Frontal cortex (tissue), 4 donors: ENCODE measurements at places on chromosomes 5 and 9. TPM values are rescaled to one million over a fixed set of nuclear protein-coding genes. Genes with fewer than 3 reads are reported as not detected.

Gene GARIN3
- not detected for total RNA-seq

Gene FGD3
- total RNA-seq, result 17.9 TPM

Gene SPINK6
- not detected for total RNA-seq

Gene GFI1B
- 0.41 TPM for total RNA-seq

- no peak for DNase-seq
Observed at GRCh38 chr5:34916518-34916917, 1.0 kb downstream of the BRIX1 start.

DNA sequence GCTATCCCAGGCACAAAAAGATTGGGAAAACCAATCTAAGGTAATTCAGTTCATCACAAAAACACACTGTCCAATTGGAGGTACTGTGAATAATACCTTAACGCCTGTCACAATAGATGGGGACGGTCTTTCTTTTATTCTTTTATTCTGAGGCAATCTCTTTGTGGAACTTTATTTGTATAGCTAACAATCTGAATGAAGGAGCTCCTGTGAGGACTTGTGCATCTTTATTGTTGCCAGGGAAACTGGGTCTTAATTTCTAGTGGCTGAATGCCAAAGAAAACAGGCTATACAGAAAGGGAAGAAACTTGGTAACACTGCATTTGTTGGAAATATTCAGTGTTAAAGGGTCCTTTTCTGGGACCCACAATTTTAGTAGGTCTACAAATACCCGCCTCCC is 546.9 kb upstream of the C9orf72 start:
- DNase-seq, result no peak

Gene EFNA5
- 13.5 TPM for total RNA-seq

Gene STK32A
- 4.1 TPM for total RNA-seq

Gene TMEM174
- total RNA-seq, result not detected

Gene GCNT4
- total RNA-seq, result 2.4 TPM

GRCh38 chr5:137603891-137604290 is 104.8 kb upstream of the SPOCK1 start:
- no peak for DNase-seq

GRCh38 chr5:133882846-133883245 is 85.6 kb downstream of the C5orf15 start:
- DNase-seq, result no peak

DNA sequence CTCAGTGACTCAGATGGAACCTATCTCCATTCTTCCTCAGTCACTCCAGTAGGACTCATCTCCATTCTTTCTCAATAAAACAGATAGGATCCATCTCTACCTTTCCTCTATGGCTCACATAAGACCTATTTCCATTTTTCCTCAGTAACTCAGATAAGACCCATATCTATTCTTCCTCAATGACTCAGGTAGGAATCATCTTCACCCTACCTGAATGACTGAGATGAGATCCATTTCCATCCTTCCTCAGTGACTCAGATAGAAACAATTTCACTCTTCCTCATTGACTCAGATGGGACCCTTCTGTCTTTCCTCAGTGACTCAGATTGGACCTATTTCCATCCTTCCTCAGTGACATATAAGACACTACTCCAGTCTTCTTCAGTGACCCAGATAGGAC is 165.1 kb downstream of the FBXO4 start:
- no peak for DNase-seq

Gene ZDHHC11B
- total RNA-seq, result 4.5 TPM

Gene FAM221B
- not detected for total RNA-seq

- DNase-seq, result no peak
Observed at GRCh38 chr9:78297672-78297961, 692 bp downstream of the PSAT1 start.

DNA sequence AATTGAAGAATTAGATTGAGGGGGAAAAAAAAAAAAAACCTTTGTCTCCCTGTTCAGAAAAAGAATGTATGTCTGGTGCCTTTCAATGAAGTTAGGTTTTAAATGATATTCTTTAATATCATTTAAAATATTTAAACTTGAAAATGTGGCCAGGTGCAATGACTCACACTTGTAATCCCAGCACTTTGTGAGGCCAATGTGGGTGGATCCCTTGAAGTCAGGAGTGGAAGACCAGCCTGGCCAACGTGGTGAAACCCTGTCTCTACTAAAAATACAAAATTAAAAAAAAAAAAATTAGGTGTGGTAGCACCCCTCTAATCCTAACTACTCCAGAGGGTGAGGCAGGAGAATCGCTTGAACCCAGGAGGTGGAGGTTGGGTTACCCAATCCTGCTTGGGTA is 111.1 kb upstream of the RASA1 start:
- no peak for DNase-seq

DNA sequence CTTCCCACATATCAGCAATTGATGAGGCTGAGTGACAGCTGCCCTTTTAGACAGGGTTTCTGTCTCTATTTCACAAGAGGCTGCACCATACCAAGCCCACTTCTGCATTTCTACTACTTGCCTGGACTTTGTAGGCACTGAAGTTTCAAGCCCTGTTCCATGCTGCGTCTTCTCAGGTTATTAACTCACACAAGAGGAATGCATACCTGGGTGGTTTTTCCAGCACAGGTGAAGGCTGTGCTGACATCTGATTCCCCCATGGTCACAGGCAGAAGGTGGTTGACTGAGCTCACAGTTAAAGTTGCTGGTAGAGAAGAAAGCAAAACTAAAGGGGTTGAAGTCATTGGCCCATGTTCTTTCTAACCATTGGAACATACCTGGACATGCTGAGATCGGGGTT is 86.6 kb downstream of the MAMDC2 start:
- DNase-seq, result no peak

DNA sequence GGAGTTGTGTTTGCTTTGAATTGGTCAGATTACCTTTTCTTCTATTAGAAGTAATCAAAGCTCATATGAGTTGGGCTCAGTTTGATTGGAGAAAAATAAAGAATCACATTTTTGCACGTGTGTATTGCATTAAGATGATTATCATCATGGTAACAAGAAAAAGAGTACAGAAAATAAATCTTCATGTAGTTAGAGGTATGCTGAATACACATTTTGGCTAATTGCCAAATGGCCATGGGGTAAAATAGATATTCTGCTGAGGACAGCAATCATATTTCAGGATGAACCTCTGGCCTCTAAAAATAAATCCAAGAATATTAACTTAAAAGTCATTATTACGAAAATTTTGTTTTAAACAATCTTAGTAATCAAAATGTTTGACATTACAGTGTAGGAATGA is 38.9 kb upstream of the GNAQ start:
- no peak for DNase-seq

GRCh38 chr9:114282926-114283325 is 40.0 kb upstream of the ORM1 start:
- DNase-seq, result no peak

- DNase-seq, result no peak
Observed at GRCh38 chr9:100515578-100516494, 42.9 kb downstream of the TMEFF1 start.

DNA sequence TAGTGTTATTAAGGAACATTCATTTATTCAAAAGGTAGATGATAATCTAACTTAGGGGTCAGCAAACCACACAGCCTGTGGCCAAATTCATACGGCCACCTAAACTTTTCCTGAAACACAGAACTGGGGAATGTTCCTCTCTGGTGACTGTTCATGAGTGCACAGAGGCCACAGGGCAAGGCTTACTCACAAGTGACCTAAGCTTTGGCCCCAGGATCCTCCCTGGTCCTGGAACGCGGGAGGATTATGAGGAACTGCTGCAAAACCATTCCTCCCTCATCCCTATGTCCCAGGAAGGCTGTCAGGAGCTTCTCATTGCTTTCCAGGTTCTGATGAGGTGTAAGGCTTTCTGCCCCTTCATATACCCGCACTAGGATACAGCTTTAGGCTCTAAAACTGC is 397.6 kb downstream of the SEMA5A start:
- DNase-seq, result no peak

Gene HINT1
- 202 TPM for total RNA-seq

GRCh38 chr9:123422635-123423310 is 66.8 kb downstream of the CRB2 start:
- DNase-seq, result no peak

DNA sequence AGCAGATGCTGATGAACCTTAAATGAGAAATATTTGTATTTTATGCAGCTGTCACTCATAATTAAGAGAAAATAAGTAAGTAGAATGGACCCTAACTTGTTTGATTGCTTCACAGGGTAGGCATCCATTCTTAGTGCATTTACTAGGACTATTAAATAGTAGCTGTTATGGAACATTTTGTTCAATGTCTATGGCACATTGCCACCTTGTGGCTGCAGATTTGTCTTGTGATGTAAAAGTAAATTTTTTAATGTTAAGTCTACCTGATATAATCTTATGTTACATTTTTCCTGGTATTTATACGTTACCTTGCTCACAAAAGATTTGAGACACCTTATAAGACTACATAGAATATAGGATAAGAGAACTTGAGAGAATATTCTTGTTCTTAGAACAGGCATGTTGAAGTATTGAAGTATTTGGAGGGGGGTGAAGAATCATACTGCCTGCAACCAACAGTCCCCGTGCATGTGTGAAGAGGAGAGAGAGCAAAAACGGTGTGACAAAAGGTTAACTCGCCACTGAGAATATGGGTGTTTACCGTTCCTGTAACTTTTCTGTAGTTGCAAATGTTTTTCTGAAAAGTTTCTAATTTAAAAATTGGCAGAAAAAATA is 161.1 kb downstream of the MAST4 start:
- DNase-seq, result peak; percentile 32

DNA sequence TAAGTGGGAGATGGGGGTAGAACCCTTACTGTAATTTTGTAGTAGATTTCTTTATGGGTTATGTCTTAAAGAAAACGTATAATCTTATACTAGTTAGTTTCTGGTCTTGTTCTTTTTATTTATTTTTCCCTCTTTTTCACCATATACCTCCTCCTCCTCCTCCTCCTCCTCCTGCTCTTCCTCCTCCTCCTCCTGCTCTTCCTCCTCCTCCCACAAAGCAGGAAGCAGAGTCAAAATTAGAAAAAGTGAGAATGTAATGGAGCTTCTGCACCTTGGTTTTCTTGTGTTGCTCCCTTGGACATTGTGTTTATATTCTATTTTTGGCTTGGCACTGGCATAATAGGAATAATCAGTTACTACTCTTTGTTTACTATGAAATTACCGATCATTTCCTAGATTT is 4.5 kb downstream of the MACIR start:
- DNase-seq, result no peak

DNA sequence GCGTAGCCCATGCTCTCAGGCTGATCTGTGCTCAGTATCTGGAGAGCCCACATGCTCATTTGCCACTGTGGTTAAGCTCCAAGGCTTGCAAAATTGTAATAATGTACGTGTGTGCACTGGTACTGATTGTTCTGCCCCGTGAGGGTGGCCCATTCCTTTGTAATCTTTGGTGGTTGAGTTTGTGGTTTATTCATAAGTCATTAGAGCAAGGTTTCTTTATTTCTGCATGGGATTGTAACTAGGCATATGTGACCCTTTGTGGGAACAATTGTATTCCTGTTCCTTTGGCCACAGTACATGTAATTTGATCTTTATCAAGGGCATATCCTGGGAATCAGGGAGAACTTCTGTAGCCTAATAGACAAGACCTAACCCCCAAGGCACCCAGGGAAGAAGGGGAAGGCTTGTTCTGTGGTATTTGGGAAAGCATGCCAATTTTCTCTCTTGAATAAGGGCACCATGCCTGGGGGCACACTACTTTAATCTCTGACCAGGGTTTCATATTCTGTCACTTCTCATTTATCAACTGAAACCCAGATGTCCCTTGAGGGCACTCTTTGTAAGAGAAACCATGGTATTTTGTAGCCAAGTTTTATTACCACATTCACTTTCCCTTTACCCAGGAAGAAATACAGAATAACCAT is 74.6 kb downstream of the NPR3 start:
- no peak for DNase-seq

DNA sequence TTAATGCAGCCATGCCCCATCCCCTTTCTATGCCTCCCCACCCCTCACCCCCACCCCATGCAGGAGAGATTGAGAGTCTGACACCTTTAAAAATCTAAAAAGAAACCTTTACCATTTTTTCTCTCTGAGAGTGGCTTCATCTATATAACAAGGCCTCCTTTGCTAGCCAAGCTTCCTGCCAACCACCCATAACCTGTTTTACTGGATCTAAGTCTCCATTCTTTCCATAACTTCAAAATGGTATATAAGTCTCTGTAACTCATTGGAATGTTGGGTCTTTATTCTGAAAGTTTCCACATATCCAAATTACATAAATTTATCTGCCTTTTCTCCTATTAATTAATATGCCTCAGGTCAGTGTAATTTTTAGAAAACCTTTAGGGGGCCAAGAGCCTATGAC is 1174.0 kb downstream of the MAT2B start:
- DNase-seq, result no peak

DNA sequence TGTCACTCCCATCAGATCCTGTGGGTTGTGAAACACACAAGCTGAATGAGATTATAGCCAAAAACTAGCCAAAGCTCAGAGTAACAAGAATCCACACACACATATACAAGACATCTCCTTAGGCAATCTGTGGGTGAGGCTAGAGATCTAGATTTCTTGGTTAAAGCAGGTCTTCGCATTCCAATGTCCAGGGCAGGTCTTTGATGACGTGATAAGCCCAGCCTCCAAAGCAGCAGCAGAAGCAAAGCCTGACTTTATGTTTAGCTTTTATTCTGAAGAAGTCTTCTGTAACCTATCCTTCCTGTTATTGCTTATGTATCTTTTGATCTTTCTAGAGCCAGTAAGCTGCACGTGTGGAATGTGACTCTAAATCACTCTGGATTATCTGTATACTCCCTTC is 199.1 kb upstream of the SLC30A5 start:
- DNase-seq, result no peak

GRCh38 chr9:29793970-29794369 is 2220.7 kb upstream of the C9orf72 start:
- no peak for DNase-seq

GRCh38 chr9:100308965-100309564 is 43.7 kb downstream of the TEX10 start:
- no peak for DNase-seq

Gene CDC37L1
- 39.9 TPM for total RNA-seq

GRCh38 chr5:67187006-67187715 is 9.4 kb downstream of the CD180 start:
- DNase-seq, result no peak

Gene MOB3B
- total RNA-seq, result 2.9 TPM

GRCh38 chr9:123686829-123687192 is 243.1 kb downstream of the DENND1A start:
- DNase-seq, result no peak

GRCh38 chr5:22432905-22433304 is 420.2 kb downstream of the CDH12 start:
- DNase-seq, result no peak

DNA sequence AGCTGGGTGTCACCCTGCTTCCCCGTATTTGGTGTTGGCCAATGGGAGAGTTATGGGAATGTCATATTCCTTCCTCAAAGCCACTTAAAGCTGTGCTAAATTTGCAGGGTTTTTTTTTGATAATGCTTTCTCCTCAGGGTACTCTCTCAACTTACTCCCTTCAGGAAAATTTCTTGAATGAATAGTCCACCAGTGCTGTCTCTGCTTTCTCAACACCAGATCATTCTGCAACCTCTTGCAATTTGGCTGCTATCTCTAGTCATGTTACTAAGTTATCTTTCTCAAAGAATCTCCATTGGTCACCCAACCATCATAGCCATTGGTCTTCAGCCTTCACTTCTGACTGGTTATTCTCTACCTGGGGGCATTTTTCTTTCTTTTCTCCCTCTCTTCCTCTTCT is 13.4 kb upstream of the TNFAIP8 start:
- no peak for DNase-seq

Gene PLK2
- 1,139 TPM for total RNA-seq

- no peak for DNase-seq
Observed at GRCh38 chr5:3197304-3198073, 398.1 kb upstream of the IRX1 start.

Gene DAB2IP
- total RNA-seq, result 12.6 TPM

- DNase-seq, result no peak
Observed at GRCh38 chr9:2269778-2270177, 254.6 kb downstream of the SMARCA2 start.
